ENCODE measurements at places on chromosomes 6 and 20.
A peak's percentile ranks its signal among the peaks of the same experiment; 100 is the strongest.

GRCh38 chr6:136886091-136886490 is 36.0 kb upstream of the SLC35D3 start:
- DNase-seq, result no peak

DNA sequence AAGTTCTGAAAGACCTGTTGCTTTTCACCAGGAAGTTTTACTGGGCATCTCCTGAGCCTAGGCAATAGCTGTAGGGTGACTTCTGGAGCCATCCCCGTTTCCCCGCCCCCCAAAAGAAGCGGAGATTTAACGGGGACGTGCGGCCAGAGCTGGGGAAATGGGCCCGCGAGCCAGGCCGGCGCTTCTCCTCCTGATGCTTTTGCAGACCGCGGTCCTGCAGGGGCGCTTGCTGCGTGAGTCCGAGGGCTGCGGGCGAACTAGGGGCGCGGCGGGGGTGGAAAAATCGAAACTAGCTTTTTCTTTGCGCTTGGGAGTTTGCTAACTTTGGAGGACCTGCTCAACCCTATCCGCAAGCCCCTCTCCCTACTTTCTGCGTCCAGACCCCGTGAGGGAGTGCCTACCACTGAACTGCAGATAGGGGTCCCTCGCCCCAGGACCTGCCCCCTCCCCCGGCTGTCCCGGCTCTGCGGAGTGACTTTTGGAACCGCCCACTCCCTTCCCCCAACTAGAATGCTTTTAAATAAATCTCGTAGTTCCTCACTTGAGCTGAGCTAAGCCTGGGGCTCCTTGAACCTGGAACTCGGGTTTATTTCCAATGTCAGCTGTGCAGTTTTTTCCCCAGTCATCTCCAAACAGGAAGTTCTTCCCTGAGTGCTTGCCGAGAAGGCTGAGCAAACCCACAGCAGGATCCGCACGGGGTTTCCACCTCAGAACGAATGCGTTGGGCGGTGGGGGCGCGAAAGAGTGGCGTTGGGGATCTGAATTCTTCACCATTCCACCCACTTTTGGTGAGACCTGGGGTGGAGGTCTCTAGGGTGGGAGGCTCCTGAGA is at the start of gene HFE:
Gene HFE (plus strand): TSS at position 146 of the 832 bp plus-strand sequence. CDS start 12 bp downstream, at position 158.
- DNase-seq, result peak; percentile 9

DNA sequence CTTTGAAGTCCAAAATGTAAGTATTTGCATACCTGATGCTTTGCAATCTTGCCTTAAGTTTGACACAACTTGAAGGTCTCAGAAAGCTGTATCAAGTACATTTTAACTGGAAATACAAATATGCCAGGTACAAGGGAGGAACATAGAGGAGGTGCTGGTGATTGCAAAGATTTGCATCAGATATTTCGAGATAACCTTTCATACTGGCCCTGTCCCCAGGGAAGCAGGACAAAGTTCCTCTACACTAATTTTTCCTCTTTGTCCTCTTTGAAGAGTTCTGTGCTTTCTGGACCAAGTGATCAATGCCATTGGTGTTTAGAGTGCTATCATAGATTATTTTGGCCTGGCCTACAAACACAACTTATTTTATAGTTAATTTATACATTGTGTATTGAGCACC is 686.1 kb downstream of the HACE1 start:
- DNase-seq, result no peak

DNA sequence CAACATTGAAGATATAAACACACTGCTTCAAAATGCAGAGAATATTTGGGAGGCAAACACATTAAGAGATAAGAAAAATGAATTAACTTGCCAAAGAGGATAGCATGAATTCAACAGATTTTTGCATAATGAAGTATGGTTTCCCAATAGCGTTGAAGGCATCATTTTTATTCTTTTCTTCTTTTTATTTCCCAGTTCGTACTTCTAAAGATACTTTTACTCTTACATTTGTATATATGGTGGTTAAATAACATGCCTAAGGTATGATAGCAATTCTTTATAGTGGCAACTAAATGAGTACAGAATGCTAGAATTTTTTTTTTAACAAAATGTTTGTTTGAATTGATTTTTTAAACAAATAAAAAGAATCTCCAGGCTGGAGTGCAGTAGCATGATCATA is 473.4 kb upstream of the MARCKS start:
- DNase-seq, result no peak

DNA sequence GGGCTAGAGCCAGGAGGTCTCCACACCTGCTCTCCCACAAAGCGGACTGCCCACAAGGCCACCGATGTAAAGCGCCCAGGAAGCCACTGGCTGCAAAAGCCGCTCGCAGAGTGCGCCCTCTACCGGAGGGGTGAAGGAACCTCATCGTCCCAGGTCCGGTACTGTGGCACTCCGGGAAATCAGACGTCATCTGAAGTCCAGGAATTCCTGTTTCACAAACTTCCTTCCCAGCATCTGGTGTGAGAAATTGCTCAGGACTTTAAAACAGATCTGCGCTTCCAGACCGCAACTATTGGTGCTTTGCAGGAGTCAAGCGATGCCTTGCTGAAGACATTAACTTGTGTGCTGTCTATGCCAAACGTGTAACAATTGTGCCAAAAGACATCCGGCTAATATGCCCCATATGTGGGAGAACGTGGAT is 115.1 kb upstream of the ARID1B start:
- DNase-seq, result peak; percentile 43

GRCh38 chr6:27728442-27728841 is 183.8 kb downstream of the OR2B2 start:
- no peak for DNase-seq

Measured in activated T-cell treated with anti-CD3 and anti-CD28 coated beads for 4 hours (primary cell).